ENCODE measurements at places on chromosomes 3 and 15.

DNA sequence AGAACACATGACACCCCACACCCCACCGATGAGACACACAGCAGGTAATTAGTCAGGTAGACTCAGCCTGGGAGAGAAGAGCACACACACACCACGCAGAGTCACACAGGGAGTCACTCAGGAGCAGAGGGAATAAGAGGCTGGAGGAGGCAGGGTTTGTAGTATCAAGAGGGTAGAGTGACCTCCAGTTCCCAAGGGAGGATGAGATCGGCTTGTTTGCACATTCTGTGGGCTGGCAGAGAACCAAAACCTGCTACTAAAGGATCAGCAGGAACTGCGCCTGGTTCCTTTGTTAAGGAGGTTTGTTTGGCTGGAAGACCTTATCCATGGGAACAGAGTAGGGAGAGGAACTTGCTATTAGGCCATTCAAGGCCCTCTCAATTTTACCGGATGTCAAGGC lies 281.4 kb upstream of the SLCO3A1 start:
- no peak for DNase-seq

DNA sequence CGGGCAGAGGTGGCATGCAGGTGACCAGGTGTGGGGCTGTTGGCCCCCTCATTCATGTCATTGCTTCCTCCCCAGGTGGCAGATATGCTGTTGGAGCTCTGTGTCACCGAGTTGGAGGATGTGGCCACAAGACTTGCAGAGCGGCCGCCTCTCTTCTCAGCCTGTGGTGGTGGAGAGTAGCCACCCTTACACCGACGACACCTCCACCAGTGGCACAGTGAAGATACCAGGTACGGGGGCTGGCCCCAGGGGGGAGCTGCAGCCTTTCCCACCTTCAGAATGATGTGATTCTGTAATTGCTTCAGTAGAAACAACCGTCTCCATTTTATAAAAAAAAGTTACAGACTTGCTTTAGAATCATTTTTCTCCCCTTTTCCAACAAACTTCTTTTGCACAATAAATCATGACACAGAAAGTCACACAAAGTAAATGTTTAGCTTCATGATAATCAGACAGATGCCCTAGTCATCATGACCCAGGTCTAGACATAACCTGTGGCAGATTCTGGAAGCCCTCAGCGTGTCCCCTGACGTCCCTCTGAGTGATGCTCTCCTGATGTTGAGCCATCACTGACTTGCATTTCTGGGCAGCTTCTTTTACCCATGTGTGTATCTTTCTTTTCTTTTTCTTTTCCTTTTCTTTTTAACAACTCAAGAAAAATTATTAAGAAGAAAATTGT lies 76.0 kb upstream of the FAN1 start:
- no peak for DNase-seq

DNA sequence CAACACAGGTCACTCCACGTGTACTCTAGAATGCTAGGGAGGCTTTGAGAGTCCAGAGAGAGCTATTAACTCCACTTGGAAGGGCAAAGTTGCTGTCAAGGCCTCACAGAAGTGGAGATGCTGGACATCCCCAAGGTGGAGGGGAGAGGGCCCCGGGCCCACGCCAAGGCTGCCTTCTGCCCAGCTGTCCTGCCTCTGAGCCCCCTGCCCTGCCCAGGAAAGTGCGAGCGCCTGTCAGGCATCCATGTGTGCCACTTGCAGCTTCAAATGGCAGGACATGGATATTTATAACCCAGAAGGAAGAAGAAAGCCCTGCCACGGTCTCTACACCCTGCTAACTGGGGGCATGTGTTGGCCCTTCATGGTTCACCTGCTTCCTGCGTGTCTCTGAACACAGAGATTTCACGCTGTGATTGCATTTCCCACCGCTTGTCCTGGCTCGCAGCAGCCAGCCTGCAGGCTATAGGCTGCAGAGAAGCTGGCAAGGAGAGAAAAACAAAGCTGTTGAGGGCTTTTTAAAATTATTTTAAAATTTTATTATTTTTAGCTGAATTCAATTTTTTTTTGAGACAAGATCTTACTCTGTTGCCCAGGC lies 17.0 kb downstream of the ANKDD1A start:
- no peak for DNase-seq

GRCh38 chr3:156525808-156526207 lies 29.1 kb downstream of the SSR3 start:
- no peak for DNase-seq

GRCh38 chr3:69817988-69818387 lies 78.7 kb downstream of the MITF start:
- DNase-seq = no peak

DNA sequence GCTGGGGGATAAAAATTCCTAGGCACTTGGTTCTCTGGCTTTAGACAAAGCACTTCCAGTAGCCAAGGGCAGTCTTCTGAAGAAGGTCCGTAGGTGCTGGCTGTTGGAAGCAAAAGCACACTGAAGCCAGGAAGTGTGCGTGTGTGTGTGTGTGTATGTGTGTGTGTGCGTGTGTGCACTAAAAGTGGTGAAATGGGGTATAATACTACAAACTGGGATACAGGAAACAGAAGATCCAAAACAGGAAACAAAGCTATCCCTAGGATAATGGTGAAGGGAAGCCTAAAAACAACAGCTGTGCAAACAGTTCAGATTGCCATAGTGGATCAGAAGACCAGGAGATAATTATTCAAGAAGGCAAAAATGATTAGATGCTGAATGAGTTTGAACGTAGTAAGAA lies 103.4 kb downstream of the IL20RB start:
- no peak for DNase-seq

GRCh38 chr15:82944056-82944455 lies 8.5 kb downstream of the HOMER2 start:
- DNase-seq = no peak

DNA sequence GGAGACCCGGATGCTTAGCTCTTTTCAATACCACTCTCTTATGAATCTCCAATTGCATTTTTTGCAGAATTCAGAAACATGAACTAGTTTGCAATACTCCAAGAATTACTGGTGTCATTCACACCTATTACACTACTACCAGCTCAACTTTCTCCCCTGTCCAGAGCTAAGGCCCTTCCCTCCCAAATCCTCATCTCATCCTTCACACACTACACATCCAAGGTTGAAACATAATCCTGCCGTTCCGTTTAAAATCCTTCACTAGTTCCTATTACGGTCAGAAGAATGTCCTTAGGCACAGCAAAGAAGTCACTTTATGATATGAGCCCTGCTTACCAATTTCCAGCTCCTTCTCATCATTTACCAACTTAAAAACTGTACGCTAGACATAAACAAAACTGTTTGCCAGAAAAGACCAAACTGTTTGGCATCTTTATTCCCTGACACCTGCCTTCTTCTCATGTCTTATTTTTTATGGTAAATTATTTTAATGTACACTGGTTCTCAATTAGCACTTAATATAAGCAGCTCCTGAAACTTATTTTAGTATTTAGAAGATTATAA lies 22.6 kb downstream of the TBL1XR1 start:
- no peak for DNase-seq

DNA sequence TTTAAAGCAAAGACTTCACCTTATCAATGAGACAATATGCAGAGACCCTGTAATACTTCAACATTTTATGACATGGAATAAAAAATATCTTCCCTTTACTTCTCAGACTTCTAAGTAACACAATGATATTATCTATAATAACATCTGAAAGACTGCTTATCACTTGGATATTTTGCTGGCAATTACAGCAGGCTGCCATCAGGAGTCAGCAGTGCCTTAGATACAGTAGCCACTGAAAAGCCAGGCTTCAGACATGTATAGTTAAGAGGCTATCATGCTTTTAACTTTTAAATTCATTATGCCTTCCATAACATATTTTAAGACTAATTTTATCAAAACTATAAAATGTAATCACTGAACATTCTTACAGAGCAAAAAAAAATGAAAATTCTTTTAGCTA lies 227.5 kb downstream of the NEK10 start:
- no peak for DNase-seq

DNA sequence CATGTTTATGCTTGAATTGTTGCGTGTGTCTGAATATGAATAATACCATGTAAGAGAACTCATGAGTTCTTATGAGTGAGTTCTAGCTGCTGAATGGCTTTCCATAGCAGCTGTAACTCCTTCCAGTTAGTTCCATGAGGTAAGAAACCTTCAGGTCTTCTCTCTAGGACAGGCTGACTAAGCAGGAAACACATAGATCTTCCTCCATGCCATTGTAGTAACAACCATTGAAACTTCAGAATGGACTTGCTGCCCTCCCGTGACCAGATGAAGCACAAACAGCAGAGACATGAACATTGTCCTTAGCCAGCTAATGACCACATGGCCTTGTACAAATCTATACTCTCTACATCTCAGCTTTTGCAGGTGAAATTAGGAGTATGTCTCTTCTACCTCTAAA lies 200.0 kb downstream of the ZNF385D start:
- DNase-seq = no peak

- no peak for DNase-seq
These were observed 77.9 kb upstream of the C2CD4B start for GRCh38 chr15:62242999-62243398.

DNA sequence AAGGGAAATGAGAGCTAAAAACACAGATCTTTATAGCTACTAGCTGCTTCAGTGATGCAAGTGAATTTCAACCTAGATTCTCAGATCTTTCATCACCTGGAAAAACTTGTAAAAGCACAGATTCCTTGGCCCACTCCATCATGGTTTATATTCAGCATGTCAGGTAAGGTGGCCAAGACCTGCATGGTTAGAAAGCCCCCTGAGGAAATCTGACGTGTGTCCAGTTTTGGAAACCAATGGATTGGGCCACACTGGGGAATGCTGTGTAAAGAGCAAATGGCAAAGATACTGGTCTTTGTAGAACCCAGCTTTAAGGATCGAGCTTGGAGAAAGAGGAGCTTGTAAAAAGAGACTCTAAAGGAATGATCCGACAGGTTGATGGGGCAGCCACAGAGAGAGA lies 397.0 kb upstream of the ARRDC4 start:
- no peak for DNase-seq

DNA sequence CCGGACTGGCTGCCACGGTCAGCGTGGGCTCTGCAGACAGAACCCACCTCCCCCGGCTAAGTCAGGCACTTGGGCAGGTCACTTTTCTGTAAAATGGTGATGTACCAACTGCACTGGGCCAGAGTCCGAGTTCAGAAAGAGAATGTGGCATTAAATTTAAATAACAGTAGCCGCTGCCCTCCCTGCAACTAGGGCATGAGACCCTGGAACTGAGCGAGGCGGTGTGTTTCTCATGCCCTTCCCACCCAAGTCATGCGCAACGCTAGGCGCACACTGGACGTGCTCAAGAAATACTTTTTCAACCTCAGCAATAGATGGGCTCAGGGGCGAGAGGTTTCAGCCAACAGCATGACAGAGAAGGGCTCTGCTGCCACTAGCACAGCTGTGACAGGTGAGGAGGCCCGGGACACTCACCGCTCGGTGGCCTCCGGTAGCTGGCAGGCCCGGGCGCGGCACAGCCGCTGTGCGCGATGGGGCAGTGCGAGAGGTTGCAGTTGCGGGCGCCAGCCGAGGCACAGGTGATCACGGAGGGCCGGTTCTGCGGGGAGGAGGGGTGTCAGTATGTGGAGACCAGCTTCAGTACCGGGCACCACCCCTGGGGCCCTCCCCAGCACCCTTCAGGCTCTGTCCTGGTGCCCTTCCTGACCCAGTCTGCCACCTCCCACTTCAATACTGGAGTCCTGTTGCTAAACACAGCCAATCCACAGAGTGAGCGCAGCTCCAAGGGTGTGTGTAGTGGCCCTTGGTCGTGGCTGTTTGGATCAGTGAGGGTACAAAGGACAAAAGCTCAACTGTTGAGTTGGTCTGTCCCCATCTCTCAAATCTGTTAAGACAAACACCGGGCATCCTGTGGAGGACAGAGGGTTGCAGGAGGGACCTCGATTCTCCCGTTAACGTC lies 84.5 kb downstream of the VGLL4 start:
- DNase-seq = no peak

GRCh38 chr15:70765504-70766281 lies 2.3 kb upstream of the UACA start:
- DNase-seq = no peak

DNA sequence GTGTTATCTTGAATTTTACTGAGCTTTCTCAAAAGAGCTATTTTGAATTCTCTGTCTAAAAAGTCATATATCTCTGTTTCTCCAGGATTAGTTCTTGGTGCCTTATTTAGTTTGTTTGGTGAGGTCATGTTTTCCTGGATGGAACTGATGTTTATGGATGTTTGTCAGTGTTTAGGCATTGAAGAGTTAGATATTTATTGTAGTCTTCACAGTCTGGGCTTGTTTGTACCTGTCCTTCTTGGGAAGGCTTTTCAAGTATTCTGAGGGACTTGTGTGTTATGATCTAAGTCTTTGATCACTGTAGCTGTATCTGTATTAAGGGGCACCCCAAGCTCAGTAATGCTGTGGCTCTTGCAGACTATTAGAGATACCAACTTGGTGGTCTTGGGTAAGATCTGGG lies 10.6 kb upstream of the RAD51 start:
- DNase-seq = no peak

- no peak for DNase-seq
These were observed at the start of gene MCTP2 for GRCh38 chr15:94230883-94231722. Gene MCTP2 (plus strand): TSS chr15:94231561. CDS start chr15:94298266, 66,705 bp downstream.

DNA sequence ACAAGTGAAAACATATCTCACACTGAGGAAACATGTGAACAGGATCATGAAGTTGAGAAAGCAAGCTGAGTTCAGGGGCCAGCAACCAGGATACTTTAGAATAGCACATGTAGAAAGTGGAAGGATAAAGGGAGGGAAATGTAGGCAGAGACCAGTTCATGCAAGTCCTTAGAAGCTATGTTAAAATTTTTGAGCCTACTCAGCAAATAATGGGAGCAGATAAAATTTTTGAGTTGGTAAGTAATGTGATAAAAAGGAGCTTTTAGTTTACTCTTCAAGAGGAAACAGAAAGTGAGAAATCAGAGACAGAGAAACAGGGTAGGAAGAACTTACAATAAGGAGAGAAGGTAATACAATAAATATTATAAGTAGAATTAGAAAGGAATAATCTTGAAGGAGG lies 105.6 kb upstream of the ZBTB20 start:
- no peak for DNase-seq

Data from occipital lobe (tissue), 3 donors.